Hair follicle dermal papilla cell (primary cell): ENCODE measurements at places on chromosomes 12 and 14. TPM values are rescaled to one million over a fixed set of nuclear protein-coding genes. Genes with fewer than 3 reads are reported as not detected.

The TROAP gene
- total RNA-seq = 1.8 and 3.6 TPM in 2 replicates

The UBE2N gene
- total RNA-seq = 31.7 and 51.3 TPM in 2 replicates

The TAC3 gene
- not detected in 2 replicates for total RNA-seq

The SLC39A5 gene
- total RNA-seq = not detected in 2 replicates

The TRIM9 gene
- total RNA-seq = 0.97 and 1.8 TPM in 2 replicates
